Stimulated activated CD8-positive, alpha-beta memory T cell treated with anti-CD3 and anti-CD28 coated beads, Interleukin-4, amount 100 ng/mL, for 4 hours (primary cell): ENCODE measurements at places on chromosomes 5 and 9.

- no peak for DNase-seq
These were observed 27.9 kb downstream of the MCTP1 start for GRCh38 chr5:95256991-95257390.

DNA sequence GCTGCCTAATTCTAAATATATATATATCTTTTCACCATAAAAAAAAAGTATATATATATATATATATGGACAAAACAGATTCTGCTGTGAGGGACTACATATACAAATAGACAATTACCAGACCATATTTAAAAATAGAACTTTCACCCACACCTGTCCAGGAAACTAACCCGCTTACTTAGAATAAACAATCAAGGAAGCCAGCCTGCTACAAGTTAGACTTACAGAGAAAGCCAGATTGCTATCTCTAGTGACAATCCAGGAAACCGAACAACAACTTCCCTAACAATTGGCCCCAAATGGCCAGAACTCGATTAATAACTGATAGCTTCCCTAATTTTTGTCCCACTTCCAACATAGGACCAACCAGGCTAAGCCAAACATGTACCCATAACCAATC is 5.9 kb downstream of the GLDC start:
- no peak for DNase-seq

- DNase-seq: no peak
These were observed 188.4 kb downstream of the RGS3 start for GRCh38 chr9:113651896-113652295.

- DNase-seq: no peak
These were observed 153.4 kb upstream of the TLX3 start for GRCh38 chr5:171155621-171156020.

- no peak for DNase-seq
These were observed 68.5 kb upstream of the MEF2C start for GRCh38 chr5:88951457-88951856.

DNA sequence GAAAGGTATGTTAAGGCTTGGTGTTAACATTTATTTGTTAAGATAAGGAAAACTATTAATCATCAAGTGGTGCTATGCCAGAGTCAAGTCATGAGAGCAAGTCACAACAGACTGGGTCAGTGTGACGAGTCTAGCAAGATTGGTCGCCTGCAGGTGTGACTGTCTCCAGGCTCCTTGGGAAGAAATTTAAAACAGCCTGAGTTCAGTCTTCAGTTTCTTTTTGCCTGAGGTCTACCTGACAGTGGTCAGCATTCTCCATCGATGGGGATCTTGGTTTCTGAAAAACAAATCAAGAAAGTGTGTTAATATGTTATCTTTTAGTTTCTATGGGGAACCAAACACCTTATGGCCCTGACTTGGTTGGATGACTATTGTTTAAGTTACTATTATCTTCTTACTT is 56.3 kb downstream of the CETN3 start:
- DNase-seq: no peak

DNA sequence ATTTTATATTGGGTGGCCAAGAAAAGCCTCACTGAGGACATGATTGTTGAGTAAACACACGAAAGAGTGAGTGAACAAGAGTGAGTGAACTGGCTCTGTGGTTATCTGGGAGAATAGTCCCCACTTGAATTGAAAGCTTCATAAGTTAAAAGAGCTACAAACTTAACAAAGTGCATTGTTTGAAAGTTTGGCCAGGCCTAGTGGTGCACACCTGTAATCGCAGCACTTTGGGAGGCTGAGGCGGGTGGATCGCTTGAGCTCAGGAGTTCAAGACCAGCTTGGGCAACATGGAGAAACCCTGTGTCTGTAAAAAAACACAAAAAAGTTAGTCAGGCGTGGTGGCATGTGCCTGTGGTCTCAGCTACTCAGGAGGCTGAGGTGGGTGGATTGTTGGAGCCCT is 26.9 kb downstream of the SMC2 start:
- DNase-seq: no peak

DNA sequence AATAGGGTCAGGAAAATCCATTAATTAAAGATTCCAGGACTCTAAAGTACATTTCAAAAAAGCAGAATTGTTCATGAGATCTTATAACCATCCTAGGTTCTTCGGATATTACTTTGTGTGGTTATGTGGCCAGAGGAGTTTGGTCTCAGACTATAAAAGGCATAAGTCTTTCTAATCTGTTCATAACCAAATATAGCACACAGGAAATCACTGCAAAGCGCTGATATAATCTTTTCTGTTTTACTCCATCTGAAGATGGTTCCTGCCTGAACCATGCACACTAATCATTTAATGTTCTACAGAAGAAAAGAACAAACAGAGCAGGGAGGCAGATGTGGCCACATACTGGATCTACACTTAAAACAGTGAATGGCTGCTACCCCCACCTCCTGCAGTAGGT is 182.8 kb downstream of the SEMA5A start:
- DNase-seq: no peak

DNA sequence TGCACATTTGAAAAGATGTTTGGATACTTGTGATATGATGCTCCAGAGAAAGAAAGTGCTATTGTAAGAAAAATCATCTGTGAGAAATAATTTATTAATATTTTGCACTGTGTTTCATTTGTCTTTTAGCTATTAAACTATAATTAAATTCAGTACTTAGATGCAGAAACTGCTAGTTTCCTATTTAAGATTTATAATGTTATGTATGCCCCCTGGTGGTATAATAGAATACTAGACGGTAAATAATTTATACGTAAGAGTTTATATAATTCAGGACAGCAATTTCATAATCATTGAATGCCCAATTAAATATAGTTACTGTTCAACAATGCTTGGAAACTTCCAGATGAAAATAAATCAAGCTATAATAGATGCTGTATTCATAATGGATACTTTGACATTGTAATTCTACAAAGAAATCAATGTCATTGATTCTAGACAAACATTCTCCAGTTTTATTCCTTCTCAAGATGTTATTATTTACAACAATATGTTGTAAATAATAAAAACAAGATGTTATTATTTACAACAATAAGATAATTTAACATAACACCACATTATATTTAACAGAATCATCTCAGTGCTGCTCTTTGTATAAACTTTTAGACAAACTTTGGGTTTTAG is 101.0 kb downstream of the TMEM232 start:
- no peak for DNase-seq

GRCh38 chr5:60792438-60792837 is 51.6 kb downstream of the ELOVL7 start:
- DNase-seq: no peak
